GM23248 (cell line): ENCODE measurements at places on chromosomes 7 and 10. TPM values are rescaled to one million over a fixed set of nuclear protein-coding genes. Genes with fewer than 3 reads are reported as not detected.

DNA sequence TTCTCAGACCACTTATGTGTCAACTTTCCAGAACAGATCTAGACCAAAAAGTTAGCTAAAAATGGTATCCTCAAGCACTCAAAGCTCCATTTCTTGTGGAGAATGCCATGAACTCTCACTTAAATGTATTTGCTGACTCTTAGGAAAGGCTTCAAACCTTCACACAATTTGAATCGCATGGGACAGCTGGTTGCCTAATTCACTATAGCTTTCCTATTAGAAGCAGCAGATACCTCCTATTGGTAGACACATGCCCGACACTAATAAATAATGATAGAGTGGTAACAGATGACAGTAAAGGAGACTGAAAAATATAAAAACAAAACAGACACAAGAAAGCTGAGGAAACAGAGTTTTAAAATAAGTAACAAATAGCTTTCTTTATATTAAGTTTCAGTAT is 818.5 kb downstream of the XPNPEP1 start:
- no peak for DNase-seq

DNA sequence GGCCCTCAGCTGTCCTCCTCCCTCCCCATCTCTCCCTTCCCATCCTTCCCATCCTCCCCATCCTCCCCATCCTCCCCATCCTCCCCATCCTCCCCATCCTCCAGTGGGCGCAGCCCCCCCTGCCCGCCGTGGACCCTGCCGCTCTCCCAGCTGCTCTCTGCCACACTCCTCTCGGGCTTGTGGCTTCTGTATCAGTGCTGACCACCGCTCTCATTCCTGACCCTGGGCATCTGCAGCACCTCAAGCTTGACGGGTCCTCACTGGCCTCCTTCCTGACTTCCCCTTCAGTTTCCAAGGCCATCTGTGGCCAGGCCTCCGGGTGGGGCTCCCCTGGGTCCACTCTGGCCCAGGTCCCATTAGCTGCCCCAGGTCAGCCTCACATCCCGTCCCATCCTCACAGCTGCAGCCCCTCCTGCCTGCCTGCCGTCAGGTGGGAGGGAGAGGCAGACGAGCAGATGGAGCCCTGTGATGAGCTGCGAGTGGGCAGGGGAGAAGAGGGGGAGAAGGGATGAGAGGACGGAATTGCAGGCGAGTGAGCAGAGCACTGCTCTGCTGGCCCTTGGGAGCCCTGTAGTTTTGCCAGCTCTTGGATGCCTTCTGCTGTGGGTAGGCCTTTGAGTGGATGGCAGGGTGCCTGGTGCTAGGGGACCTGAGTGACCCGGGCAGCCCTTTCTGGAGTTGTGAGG is 35.7 kb downstream of the LHPP start:
- DNase-seq = no peak

DNA sequence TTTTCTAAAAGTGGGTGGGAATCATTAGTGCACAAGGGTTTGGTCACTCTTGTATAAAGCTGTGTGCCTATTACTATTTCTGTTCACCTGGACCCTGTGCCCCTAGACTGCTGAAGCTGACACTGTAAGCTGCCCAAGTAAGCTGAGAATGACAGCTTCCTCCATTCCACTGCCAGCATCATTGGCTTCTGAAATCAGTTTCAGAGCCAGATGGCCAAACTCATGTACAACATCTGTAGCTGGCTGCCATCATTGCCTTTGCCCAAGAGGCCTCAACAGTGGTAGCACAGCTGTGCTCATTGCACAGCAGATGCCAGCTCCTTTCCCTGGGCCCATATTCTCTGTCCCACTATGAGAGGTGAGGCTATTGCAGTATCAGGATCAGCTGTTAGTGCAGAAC is 165.7 kb downstream of the CPEB3 start:
- DNase-seq = no peak

- peak; percentile 94 for DNase-seq
Measured at GRCh38 chr10:61975391-61975932, 74.0 kb downstream of the ARID5B start.

DNA sequence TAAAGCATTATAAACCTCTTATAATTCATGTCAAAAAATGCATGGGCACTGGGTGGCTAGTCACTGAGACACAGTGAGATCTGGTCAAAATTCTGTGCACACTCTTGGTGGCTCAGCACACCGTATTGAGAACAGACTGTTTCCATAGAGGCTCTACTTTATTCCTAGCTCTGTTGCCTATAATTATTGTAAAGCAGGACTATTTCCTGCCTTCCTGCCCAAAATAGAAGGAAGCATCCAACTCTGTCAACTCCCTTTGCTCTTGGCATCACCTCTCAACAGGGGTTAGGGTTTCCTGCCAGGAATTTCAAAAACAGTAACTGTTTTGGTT is 45.1 kb downstream of the PTN start:
- no peak for DNase-seq

DNA sequence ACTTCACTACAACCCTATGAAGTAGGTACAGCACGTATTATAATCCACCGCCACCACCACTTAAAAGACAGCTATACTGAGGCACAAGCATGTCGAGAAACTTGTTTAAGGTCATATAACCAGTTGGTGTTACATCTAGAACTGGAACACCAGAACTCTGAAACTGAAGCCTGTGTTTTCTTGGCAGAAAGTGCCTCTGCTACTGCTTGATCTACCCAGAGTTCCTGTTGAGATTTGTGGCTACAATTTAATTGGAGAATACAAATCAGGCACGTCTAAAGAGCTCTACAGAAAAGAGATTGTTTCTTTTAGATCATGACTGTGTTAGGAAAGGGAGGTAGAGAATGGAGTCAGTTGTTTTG is 4.3 kb upstream of the ADD3 start:
- DNase-seq = no peak

GRCh38 chr10:78924319-78925003 is 144.3 kb upstream of the ZMIZ1 start:
- no peak for DNase-seq

The WAPL gene
- 15.5 and 17.1 TPM in 2 replicates for polyA plus RNA-seq

The TMEM213 gene
- not detected in 2 replicates for polyA plus RNA-seq

The TET1 gene
- 0.68 and 0.84 TPM in 2 replicates for polyA plus RNA-seq
